ENCODE measurements at places on chromosomes 2 and 18.
A peak's percentile ranks its signal among the peaks of the same experiment; 100 is the strongest.

GRCh38 chr2:65430603-65431420 is 1.6 kb downstream of the SPRED2 start:
- DNase-seq, result peak; percentile 78

- DNase-seq, result no peak
Observed at GRCh38 chr2:191650896-191651773, 26.8 kb upstream of the NABP1 start.

GRCh38 chr18:4283746-4284291 is 171.3 kb downstream of the DLGAP1 start:
- DNase-seq, result no peak

DNA sequence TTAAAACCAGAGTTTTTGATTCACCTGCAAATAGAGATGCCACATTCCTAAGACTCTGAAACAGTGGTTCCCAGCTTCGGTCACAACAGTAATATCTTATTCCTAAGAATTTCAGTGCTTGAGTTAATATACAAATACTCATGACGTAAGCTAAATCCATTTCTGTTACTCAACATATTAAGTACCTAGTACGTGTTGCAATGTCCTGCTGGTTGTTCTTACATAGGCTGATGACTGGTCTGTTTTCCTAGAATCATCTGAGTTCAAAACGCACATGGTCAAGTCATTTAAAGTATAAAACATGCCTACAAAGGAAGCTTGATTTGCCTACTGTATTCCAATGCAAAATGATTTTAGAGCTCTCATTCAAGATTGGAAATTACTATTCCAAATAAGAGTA is 7.2 kb downstream of the NCL start:
- DNase-seq, result no peak

GRCh38 chr2:165079432-165079831 is 124.1 kb upstream of the SLC38A11 start:
- no peak for DNase-seq

DNA sequence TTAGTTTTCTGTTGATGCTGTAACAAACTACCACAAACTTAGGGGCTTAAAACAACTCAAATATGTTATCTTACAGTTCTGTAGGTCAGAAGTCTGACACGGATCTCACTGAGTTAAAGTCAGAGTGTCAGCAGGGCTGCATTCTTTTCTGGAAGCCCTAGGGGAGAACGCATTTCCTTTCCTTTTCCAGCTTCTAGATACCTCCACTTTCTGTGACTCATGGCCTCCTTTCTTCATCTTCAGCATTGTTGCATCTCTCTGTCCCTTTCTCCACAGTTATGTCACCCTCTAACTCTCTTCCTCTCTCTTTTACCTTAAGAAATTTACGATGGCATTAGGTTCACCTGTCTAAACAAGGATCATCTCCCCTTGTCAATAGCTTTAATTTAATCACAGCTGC is 13.3 kb upstream of the PPP4R1 start:
- no peak for DNase-seq

- no peak for DNase-seq
Observed at GRCh38 chr2:169853041-169853668, 25.9 kb downstream of the UBR3 start.

DNA sequence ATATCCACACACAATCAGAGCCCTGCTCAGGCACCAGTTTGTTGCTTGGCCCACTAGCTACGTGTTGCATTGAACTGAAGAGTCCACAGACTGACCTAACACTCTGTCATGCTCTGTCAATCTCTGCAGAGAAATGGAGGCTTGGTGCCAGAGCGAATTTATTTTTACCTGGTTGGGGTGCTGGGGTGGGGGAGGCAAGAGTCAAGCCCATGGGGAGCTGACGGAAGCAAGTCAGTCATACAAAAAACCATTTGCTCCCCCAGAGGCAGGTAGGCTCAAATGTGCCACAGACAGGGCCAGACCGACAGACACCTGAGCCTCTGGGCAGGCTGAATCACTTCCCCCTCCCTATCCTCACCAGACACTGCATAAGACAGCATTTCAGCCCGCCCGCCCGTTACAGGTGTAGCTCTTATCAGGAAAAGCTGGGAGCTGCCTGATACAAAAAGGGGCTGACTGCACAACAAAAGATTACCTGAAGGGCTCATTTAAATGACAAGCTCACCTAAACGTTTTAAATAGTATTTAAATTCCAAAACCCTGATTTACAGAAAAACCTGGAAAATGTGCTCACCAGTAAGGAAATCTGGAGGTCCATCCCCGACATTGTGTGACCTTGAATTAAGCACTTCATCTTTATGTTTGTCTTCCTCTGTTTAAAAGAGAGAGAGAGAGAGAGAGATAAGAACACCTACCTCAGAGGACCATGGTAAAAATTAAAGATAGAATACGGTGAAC is 2.1 kb upstream of the PCBP1 start:
- no peak for DNase-seq

DNA sequence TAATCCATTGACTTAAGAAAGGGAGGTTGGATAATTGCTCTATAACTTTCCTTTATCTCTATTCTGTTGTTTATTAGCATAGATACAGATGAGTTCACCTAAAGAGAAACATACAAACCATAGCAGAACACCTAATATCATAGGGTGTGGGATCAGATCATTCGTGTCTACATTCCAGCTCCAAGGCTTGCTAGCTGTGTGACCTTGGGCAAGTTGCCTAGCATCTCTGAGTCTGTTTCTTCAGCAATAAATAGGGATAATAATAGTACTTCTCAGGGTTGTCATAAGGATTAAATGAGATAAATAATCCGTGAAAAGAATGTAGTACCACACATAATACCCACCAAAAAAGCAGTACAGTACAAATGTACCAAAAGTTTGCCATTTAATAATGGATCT is 126.2 kb downstream of the PLB1 start:
- no peak for DNase-seq

DNA sequence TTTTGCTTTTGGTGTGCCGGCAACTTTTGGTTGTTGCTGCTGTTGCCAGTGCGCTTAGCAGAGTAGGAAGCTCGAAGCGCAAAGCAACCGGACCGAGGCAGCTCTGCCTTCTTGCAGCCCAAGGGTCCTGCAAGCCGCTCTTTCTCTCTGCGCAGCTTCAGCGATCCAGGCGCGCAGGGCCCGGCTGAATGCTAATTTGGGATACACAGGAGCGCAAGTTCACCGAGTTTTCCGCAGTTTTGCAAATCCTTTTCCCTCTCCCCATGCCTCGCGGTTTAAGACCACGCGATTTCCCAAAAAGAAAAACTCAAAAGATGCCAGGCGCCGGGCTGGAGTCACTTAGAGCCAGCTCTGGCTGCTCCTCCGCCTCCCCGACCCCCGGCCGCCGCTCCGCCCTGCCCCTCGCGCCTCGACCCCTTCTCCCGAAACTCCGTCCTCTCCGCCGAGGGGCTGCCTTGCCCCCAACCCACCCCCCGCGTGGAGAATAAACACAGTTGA is 13.5 kb upstream of the SIX3 start:
- DNase-seq, result no peak

DNA sequence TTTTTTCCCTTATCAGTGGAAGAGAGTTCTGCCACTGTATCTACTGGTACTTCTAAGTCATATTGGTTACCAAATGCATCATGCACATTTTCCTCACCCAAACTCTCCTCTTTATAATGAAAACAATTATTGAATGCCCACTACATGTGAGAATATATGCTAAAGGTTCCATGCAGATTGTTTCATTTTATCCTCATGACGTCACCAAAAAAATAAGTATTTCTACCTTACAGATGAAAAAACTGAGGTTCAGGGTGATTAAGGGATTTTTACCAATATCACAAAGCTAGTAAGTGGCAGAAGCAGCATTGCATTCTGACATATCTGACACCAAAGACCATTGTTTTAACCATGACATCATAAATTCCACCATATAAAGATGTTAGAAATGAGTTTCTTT is 51.9 kb upstream of the ZEB2 start:
- DNase-seq, result no peak

DNA sequence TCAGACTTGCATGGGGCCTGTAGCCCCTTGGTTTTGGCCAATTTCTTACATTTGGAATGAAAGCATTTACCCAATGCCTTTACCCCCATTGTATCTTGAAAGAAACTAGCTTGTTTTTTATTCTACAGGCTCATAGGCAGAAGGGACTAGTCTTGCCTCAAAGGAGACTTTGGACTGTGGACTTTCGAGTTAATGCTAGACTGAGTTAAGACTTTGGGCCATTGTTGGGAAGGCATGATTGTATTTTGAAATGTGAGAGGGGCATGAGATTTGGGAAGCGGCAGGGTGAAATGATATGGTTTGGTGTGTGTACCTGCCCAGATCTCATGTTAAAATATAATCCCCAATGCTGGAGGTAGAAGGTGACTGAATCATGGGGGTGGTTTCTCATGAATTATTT is 13.4 kb upstream of the WDR75 start:
- DNase-seq, result no peak

DNA sequence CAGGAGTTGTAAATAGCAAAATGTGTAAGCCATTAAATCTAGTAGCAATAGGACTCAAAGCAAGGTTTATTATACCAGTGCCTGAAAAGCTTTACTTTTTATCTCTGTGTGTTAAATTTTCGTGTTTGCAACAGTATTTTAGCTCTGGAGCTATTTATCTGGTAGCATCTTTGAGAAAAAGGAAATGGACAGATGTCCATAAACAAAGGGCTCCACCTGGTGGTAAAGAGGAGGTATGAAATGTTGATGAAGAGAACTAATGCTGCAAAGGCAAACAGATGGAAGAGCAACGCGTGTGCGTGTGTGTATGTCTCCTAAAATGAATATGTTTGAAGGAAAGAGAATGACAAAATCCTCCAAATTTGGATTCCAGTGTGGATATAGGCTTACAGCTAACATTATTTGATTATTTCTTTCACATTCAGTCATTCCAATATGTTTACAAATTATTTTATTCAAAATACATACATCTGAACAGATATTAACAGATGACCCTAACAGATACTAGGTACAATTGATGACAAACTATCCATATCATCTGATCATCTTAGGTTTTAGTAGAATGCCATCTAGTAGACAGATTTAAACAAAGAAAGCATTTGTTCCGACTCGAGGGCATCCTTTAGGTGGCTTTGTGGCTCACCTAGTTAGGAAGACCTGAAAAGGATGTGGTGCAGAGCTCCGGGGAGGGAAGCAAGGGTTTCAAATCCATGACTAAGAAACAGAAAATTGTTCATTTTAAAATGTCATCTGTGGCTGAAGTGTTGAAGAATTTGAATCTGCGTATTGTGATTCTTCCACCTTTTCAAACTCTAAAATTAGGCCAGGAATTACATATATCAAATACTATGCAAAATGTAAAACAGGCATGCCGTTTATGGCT is 383.3 kb downstream of the MTX2 start:
- DNase-seq, result no peak

- DNase-seq, result no peak
Observed at GRCh38 chr18:38358805-38359657, 793.4 kb upstream of the CELF4 start.

DNA sequence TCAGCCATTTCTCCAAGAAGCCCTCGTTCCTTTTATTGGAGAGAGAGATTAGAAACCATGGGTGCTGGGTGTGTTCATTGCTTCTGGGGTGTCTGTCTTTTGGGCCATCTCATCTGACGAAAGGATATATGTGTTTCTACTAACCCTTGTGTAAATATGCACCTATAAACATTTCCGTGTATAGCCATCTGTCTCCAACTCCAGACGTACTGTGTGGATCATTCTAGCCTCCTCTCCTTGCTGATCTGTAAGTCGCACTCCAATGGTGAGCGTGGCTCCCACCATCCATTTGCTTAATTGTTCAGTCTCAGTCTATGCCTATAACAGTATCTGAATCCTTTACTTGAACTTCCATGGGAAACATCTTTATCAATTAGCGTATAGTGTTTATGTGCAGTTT is 1.8 kb downstream of the RBFA start:
- no peak for DNase-seq

DNA sequence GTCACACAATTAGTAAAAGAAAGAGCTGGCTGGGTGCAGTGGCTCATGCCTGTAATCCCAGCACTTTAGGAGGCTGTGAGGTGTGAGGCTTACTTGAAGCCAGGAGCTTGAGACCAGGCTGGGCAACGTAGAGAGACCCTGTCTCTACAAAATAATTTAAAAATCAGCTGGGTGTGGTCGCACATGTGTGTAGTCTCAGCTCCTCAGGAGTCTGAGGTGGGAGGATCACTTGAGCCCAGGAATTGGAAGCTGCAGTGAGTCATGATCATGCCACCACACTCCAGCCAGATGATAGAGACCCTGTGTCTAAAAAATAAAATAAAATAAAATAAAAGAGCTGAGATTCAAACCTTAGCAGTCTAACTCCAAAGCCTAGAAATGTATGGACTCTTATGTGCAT is 39.0 kb upstream of the NEDD4L start:
- DNase-seq, result no peak

DNA sequence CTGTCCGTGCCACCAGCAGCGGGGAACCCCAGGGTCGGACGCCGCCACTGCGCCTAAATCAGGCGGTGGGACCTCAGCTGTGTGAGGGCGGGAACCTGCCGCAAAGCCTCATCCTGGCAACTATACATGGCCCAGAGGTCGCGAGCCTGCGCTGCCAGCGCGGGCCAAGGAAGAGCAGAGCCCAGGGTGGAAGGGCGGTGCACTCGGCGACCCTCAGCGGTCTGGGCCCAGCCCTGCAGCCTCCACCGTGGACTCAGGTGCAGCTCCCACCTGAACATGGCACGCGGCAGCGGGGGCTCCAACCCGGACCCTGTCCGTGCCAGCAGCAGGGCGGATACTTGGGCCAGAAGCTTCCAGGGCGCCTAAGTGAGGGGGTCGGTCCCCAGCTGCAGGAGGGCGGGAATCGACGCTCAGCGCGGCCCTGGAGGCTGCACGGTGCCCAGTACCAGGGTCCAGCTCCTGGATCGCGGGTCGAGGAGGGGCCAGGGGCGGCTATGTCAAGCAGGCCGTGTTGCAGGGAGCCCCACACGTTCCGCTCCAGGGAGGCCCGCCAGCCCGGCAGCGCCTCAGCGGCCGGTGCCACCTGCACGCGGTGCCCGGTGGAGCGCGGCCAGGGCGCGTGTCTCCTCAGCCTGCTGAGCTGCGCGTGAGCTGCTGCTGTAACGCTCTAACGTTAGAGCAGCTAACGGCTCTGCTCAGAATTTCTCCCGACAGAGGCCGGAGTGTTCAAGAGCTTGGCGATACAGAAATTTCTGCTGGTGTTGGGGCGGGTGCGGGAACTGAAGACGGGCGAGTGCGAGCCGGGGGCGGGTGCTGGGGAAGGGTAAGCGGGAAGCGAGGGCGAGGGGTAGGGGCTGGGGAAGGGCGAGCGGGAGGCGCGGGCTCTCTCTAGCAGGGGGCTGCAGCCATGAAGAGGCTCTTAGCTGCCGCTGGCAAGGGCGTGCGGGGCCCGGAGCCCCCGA is at the start of gene ANKRD30B:
ANKRD30B (plus strand) TSS at position 660 of the 962 bp plus-strand sequence; CDS start at position 908, 248 bp downstream.
- DNase-seq, result peak; percentile 23

Data from lower lobe of right lung (tissue), 2 donors.